Right ventricle myocardium inferior (tissue), 1 donor: ENCODE measurements at places on chromosomes 1 and 21.

DNA sequence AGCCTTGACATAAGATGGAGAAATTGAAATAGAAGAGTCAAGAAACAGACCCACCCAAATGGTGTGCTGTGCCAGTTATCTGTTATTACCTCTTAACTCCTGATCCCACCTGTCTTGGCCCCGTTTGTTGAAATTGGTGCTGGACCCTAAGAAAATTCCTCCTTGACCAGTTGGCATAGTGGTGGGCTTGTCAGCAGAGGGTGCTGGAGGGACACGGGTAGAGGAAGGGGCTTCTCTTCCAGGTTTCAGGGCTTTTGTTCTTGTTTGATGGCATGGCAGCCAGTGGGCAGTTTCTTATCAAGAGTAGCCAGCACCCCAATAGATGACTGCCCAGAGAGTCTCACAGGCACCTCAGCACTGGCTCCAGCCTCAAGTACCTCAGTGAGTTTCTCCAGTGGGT, 51.6 kb downstream of the PCBP3 start:
- DNase-seq: no peak

DNA sequence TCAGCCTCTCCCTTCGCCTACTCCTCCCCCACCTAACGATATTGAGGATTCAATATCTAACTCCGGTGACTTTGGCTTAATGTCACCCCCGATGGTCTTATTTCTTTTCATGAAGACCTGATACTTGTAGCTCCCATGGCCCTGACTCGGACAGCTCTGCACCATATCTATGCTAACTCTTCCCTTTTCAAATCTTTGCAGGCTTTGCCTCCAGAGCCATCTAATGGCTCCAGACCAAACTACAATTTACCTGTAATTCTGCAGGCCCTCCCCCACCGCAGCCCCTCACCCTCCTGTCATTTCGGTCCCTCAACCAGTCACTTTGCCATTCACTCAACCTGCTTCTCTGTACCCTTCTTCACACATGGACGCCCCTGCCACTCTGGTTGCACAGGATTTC, 7.9 kb upstream of the GSTM5 start:
- no peak for DNase-seq

- DNase-seq: no peak
Measured at GRCh38 chr1:200659269-200659668, 10.4 kb downstream of the DDX59 start.

DNA sequence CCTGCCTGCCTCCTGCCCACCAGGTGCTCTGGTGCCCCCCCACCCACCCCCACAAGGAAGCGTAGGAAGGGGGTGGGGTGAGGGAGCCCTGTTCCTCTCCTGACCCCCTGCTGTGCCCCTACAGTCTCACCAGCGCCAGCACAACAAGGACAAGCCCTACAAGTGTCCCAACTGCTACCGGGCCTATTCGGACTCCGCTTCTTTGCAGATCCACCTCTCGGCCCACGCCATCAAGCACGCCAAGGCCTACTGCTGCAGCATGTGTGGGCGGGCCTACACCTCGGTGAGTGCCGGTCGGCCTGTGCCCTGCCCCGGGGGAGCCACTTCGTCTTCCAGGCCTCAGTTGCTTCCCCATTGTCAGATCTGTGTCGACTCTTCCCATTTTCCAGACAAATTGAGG, 25.9 kb downstream of the A3GALT2 start:
- DNase-seq: no peak

- DNase-seq: no peak
Measured at GRCh38 chr1:84434801-84435549, 36.7 kb downstream of the DNASE2B start.
